Activated CD4-positive, CD25-positive, alpha-beta regulatory T cell (primary cell): ENCODE measurements at places on chromosomes 16 and 17.
A peak's percentile ranks its signal among the peaks of the same experiment; 100 is the strongest.

- no peak for DNase-seq
Measured at GRCh38 chr17:4632581-4632920, 8.9 kb downstream of the ALOX15 start.

GRCh38 chr16:88301886-88302285 is 80.9 kb upstream of the ZNF469 start:
- no peak for DNase-seq

- DNase-seq: no peak
Measured at GRCh38 chr17:34623856-34624766, 44.7 kb downstream of the TMEM132E start.

GRCh38 chr17:47928415-47928814 is 13.0 kb upstream of the PNPO start:
- DNase-seq: no peak

DNA sequence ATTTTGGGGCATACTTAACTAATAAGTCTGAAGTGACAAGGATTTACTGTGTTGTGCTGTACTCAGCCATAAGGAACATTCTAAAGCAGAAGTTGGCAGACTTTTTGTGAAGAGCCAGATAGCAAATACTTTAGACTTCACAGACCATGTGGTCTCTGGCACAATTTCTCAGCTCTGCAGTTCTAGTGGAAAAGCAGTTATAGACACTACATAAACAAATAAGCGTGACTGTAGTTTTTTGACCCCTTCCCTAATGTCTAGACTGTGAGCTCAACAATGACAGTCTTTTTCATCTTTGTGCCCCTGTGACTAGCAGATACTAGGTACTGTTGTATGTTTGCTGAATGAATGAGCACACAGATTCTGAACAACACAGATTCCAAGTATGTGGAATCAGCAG is 4.9 kb downstream of the RPAIN start:
- no peak for DNase-seq

- no peak for DNase-seq
Measured at GRCh38 chr16:84751241-84751640, 51.4 kb downstream of the USP10 start.

- no peak for DNase-seq
Measured at GRCh38 chr17:21194703-21195102, 19.3 kb downstream of the TMEM11 start.

GRCh38 chr17:37608351-37609169 is 658 bp downstream of the SYNRG start:
- no peak for DNase-seq

GRCh38 chr17:77203436-77203835 is 62.7 kb downstream of the SEC14L1 start:
- no peak for DNase-seq

GRCh38 chr17:80970044-80970761 is 21.4 kb upstream of the CHMP6 start:
- peak; percentile 17 for DNase-seq

- DNase-seq: no peak
Measured at GRCh38 chr17:63589646-63590045, 11.0 kb upstream of the TACO1 start.

GRCh38 chr17:76083536-76084182 is 4.7 kb downstream of the ZACN start:
- DNase-seq: no peak

DNA sequence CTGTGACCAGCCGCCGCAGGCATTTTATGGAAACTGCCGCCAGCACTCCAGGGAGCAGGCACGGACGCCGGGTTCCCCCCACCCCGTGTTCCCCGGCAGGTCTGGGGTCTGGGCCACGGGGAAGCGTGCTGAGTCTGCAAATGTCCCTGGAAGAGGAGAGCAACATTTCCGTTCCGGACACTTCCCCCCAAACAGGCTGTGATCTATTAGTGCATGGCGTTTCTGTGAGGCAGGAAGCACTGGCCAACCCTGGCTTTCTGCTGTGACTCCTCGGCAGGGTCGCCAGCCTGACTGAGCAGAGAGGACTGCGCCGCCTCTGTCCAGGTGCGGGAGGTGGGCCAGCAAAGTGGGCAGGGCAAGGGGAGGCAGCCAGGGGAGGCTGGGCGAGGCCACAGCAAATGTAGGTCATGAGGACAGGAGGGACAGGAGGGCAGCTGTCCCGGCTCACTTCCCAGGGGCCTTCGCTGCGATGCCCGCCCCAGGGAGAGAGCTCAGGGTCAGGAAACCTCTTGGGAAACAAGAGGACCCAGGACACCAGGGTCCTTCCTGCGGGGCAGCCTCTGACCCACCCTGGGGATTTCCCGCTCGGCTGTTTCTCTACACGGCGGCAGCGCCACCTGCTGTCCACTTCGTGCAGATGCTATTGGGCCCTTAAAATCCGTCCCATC is 9.5 kb downstream of the FOXF1 start:
- peak; percentile 39 for DNase-seq

DNA sequence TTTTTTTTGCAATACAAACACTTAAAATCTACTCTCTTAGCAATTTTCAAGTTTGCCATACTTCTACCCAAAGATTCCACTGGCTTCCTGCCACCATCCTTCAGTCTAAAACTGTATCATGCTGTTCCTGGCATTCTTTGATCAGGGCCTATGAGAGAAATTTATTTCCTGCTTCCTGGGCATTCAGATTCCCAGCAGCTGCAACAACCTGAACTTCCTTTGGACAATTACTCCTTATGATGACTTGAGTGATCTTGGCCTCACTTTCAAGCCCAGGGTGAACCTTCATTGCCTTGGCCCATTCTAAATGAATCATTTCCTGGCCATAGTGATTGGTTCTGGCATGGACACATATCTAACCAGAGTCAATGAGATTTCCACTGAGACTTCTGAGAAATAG is 18.0 kb upstream of the MON1B start:
- DNase-seq: no peak
